ENCODE measurements at places on chromosomes 11 and 22.

DNA sequence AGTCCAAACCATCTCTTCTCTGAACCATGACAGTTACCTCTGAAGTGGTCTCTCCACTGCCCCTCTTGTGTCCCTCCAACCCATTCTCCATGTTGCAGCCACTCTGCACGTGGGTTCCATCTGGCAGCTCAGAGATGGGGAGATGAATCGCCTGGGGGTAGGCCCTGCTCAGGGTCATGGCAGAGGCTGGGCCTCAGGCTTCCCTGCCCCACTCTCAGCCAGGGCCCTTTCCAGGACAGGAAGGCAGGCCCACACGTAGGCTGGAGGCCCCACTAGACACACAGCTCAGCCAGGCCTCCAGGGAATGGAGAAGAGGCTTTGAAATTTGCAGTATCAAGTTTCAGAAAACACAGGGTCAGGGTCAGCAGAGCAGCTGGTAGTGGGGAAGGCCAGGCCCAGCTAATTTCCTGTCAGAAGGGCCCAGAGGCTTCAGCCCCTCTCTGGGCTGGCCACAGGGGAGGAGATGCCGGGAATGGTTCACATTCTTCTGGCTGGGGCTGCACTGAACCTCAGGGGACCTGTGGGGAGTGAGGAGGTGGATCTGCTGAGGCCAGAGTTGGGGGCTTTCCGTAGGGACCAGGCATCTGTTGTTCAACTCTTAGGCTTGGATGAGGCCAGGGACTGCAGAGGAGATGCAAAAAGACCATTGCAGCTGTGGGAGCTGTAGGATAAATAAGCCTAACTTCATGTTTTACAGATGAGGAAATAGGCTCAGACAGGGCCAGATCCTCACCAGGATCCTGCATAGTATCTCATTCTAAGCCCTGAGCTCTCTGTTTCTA, 101.6 kb downstream of the SWAP70 start:
- peak; percentile 97 for DNase-seq

DNA sequence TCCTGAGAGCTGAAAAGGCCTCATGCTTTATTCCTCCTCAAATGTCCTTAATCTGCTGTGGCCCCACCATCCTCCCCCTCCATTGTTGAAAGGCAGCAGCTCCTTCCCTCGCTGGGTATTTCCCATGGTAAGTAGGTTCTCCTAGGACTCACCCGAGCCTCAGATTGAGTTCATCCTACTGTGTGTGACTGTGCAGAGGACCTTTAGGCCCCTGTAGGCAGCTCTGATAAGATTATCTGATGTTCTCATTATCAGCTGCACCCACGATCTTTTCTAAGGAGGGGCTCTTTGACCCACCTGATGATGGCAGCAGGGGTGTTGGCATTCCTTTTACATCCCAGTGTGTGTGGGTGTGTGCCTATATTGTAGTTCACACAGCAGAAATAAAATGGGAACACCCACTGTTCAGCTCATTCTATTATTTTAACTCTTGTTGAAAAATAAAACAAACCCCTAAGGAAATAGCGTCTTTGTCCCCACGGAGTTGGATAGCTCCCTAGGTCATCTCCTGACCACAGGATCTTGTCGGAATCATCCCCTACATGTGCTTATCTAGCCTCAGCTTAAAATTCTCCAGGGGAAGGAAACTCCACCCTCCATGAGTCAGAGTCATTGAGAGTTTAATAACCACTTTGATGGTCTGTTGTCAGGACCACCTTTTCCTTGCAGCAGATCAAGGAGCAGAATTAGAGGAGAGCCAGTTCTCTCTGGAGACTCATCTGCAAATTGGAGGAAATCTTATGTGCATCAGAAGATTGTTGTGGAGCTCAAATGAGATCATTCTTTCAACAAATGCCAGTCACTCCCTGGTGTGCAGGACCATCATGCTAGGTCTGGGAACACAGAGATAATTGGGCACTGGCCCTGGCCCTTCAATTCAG, 19.3 kb downstream of the ENDOD1 start:
- DNase-seq = peak; percentile 36

DNA sequence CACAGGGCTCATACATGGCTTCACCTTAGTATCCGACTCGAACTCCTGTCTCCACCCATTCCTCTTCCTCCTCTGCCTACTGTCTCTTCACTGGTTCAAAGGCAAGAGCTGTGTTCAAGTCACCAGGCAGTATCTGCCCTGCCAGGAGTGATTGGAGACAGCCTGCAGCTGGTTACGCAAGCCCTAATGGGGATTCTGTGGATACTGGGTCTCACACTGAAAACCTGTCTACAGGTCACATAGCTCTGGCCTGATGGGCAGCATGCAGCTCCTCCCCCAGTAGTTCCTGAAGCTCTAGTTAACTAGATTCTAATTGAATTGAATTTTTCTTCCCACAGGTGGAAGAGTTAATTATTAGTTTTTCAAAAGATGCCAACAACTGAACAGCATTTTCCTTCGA, 332.2 kb downstream of the TMEM135 start:
- DNase-seq = no peak

GRCh38 chr11:127023991-127024390, 23.4 kb upstream of the KIRREL3 start:
- DNase-seq = no peak

DNA sequence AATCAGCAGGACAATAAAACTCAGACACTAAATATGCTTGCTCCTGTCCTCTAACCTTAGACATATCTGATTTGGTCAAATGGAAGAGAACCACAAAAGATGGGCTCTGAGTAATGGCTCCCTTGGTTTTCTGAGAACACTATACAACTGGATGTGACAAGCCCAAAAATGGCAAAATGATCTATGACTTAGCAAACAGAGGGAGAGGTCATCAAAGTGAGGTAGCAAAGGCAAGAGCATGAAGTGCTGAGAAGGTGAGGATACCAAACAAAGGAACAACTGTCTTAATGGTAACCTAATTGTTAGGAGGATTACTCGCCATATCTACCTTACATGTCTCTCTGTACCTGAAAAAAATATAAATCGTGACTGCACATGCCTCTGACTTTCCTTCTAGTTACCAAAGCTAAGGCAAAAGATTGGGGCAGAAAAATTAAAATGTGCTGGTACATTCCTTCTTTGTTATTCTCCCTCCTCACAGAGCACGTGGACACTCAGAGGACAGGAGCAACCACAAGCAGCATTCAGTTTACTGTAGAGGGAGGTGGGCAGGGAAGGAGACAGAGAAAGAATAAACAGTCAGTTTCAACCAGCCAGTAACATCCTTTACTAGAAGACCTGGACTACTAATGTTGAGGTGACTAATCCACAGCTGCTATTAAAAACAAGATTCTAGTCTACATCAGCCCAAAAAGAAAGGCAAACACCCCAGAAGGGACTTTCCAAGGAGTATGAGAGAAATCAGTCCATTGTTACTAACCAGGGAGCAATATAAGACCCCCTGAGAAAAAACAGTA, 88.8 kb downstream of the AMBRA1 start:
- DNase-seq = peak; percentile 41

DNA sequence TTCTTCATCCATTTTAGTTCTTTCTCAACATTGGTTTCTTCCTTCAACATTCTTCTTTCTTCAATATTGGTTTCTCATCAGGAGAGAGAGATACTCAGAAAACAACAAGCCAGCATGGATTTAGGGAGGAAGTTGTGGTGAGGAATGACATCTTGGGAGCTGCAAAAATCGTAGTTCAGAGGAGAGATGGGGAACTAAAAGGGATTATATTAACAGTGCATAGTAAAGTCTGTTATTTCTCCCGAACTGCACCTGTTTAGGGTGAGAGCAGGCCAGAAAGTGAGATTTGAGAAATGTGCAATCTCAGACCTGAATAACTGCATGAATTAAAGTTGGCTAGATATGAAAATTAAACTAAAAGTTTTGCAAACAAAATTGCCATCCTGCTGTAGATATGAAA, 94.5 kb downstream of the CASP12 start:
- no peak for DNase-seq

DNA sequence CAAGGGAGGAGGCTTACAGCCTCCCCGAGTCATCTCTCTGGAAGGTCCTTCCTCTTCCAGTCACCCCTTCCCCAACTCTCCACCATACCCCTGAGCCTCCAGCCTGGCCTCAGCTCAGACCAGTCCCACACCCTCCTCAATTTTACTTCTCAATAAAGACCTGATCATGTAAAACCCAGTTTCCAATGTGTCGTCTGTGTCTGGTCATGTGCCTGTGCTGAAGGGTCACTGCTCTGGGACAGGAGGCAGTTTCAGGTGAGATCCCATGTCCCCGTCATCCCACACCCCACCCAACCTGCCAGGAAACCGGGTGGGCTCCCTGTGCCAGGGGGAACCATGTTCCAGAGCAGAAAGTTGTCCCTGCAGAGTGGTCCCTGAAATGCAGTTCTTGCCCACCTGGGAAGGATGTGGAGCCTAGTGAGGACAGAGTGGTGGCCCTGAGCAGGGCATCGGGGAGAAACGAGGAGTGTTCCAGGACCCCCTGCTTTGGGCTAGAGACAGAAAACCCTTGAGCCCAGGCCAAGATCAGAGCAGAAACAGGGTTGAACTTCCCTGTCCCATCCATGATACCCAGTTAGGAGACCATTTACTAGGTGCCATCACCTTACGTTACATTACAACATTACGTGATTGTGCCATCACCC, 19.4 kb downstream of the IGLL5 start:
- DNase-seq = no peak

GRCh38 chr22:49023161-49023878, 804.4 kb downstream of the BRD1 start:
- DNase-seq = no peak

- peak; percentile 15 for DNase-seq
Measured at GRCh38 chr22:34414467-34415440, 494.5 kb upstream of the LARGE1 start.

GRCh38 chr22:36493690-36494110, 12.3 kb upstream of the TXN2 start:
- DNase-seq = no peak

GRCh38 chr11:121613724-121614123, 161.0 kb upstream of the SORL1-AS1 start:
- no peak for DNase-seq

DNA sequence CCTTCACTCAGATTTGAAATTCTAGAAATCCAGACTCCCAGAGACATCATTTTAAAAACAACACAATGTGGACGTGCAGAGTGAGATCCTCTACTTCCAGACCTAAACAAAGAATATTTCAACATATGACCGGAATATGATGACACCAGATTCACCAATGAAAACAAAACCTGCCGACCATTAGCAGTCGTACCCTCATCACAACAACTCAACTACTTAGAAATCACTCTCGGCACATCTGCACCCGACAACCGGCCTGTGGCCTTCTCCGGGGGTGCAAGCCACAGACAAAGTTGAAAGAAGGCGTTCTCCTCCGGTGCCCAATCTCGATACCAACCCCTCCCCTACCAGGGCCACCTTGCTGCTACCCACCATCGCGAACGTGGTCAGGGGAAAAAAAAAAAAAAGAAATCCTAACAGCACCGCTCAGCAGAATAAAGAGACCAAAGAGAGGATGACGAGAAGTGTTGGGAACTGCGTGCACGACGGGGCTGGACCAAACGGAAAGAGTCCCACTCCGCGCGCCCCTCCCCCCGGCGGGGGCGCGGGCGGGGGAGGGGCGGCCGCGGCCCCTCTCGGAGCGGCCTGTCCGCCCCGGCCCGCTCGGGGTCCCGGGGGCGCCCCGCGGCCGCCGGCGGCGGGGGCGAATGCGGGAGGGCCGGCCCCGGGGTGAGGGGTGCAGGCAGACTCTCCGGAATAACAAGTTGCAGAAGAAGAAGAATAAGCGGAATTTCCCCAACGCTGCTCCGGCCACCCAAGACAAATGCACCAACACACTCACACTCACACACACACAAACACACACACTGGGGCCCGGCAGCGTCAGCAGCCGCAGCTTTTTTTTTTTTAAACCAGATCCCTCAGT, 1.7 kb downstream of the PHF21A start:
- DNase-seq = peak; percentile 60

DNA sequence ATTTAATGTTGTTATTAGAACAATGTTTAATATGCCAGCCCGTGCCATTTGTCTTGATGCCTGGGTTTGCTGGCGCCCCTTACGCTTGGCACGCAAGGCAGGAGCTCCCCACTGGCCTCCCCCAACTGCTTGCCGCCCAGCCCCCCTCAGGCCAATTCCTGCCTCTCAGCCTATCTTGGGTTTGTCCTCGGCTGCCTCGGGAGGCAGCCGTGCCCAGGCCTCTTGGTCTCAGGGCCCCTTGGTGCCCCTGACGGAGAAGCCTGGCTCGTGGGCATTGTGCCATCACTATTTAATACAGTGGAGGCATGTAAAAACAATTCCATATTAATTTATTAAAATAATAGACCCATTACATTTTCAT, 119.8 kb downstream of the KCNQ1OT1 start:
- no peak for DNase-seq

GRCh38 chr22:46673205-46673604, 53.0 kb downstream of the GRAMD4 start:
- no peak for DNase-seq

GRCh38 chr11:2576111-2576510, 123.7 kb downstream of the KCNQ1OT1 start:
- DNase-seq = no peak

- no peak for DNase-seq
Measured at GRCh38 chr11:112247201-112247600, 13.5 kb downstream of the PLET1 start.

GRCh38 chr11:57432714-57433163, 5.8 kb upstream of the SLC43A3 start:
- DNase-seq = peak; percentile 94

DNA sequence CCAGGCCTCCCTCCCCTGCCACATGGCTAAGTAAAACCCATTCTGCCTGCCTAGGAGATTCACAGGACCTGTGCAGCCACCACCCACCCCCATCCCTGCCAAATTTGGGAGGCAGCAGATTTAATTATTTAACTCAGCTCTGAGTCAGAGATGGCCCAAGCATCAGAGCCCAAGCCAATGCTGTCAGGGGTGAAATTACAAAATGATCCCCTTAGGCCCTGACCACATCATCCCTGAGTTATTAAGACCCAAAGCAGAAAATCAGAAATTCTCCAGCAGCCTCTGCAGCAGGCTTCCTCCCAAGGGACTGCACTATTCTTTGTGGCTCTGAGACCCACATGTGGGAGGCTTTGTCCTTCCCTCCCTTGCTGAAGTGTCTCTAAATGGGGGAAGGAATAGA, 52.8 kb upstream of the RRAS2 start:
- peak; percentile 98 for DNase-seq

DNA sequence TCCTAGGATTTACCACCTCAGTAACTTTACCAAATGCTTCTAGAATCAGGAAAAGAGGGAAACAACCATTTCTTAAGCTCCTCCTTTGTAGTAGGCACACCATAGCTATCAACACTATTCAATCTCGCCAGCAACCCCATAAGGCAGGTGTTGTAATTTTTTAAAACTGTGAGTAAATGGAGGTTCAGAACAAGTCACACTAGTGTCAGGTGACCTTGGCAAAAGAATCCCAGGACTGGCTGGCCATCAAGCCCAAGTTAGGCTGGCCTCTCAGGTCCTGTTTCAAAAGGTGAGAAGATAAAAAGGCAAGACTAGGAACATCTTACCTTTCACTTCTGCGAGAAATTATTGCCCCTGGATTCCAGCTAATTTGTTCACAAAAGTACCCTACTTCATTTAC, 713 bp downstream of the TOP3B start:
- DNase-seq = no peak

All from EL (cell line).